ENCODE measurements at places on chromosomes 7 and 10. TPM values are rescaled to one million over a fixed set of nuclear protein-coding genes. Genes with fewer than 3 reads are reported as not detected.

The LEP gene
- total RNA-seq, result not detected

The CUZD1 gene
- 0.32 TPM for total RNA-seq

The GPR141 gene
- 0.32 TPM for total RNA-seq

The IL6 gene
- 19.6 TPM for total RNA-seq

The SDHAF3 gene
- total RNA-seq, result 11.3 TPM

The UBE2D1 gene
- 27.6 TPM for total RNA-seq

The CLRN3 gene
- not detected for total RNA-seq

Data from fibroblast of villous mesenchyme (primary cell).